ENCODE measurements at places on chromosomes 11 and 22.

DNA sequence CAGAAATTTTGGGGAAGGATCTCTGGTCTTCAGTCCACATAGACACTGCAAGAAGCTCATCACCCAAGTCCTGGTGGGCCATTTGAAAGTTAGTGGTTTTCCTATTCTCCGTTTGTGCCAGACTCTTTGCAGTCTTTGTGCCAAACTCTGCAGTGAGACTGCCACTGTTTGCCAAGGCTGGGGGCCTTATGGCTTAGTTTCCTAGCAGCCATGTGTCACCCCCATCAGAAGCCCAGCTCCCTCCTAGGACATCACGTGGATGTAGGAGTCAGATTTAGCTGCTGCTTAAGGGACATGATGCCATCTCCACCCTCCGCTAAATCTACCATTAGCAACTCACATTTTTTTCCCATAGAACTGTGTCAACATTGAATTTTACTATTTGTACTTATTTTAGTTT is 220.0 kb downstream of the C11orf91 start:
- no peak for DNase-seq

DNA sequence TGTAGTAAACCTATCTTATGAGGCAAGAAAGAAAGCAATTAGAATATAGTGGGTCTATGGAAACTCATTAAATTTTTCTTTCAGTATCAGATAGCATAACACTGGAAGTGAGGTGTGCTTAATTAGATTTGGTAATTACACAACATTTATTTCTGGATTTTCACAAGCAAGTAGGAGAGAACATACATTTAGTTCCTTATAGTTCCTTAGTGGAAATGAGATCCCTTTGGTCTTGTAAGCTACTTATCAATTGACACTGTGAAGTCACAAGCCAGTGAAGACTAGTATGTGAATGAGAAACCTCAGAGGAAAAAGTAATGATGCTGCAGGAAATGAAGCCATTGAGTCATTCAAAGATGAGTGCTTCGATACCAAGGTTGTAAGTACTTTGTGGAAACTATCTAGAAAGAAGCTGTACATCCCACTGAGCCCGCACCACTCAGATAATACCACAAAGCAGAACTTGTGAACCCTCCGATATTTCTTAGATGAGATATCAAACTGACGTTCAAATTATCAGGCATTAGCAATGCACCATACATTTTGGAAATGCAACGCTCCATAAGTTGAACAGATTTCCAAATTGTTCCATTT is 53.5 kb downstream of the ENTHD1 start:
- DNase-seq, result no peak

DNA sequence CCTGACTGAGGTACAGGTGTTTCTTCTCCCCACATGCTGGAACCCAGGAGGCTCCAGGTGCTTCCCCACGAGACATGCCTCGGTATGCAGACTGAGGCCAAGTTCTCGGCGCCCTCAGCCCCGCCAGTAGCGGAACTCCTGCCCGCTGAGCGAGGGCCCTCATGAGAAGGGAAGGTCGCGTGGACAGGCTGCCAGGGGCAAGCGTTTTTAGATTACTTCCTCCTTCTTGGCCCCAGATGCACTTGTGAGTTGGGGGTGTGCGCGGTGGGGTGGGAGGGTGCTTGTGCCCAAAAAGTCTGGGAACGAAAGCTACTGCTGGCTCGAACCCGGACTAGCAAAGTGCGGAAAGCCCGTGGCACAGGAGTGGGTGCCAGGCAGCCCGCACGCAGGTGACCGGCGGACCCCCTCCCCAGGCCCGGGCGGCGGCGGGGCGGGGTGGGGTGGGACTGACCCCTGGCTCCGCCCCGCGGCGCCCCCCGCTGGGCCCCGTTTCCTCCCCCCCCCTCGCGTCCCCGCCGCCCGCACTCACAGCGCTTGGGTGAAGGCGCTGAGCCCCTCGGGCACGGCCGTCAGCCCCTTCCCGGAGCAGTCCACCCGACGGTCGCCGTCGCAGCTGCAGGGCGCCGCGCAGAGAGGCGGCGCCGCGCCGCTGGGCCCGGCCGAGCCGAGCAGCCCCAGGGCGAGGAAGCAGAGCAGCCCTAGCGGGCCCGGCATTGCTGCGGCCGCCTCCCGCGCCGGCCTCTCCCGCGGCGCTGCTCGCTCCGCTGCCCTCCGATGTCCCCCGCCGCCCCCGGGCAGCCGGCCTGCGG is 797 bp downstream of the LGR4 start:
- no peak for DNase-seq

GRCh38 chr22:26229910-26230309 is 60.6 kb downstream of the SEZ6L start:
- DNase-seq, result no peak

DNA sequence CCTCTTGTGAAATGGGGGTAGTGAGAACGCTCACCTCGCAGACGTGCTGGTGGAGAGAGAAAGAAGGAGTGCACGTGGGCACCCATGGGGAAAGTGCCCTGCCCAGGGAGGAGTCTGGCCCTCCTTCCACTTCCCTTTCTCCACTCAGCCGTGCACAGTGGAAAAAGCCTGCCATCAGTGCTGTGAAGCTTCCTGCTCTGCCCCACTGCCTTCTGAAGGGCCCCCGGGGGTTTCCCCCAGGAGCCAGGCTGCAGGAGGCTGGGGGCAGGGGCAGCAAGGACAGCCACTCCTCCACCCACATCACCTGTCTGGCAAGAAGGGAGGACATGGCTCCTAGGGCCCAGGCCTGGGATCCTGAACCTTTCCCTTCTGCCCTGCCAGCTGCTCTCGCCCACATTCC is 7.6 kb downstream of the TP53I11 start:
- DNase-seq, result no peak
